ENCODE measurements at places on chromosomes 3 and 15.

DNA sequence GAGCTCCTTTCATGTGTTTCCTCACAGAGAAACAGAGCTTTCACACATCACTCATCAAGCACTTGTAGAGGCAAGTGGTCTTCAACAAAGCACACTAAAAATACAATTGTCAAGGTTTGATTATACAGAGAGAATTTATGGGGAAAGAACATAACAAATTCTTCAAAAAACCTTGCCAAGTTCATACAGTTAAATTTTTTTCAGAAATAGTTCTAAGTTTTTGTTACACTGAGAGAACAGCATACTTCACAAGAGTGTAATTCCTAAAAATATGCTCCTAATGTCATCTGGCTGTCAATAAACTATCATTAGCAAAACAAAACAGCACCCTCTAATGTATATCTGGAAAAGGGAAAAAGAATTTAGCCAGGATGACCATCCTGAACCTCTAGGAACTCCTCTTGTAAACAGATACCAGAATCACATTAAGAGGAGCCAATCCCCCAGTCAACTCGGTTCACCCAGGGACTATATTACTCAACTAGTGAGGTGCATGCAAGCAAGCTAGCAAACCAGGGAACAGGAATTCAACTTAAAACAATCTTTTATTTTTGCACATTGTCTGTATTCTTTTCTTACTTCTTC lies 63.3 kb downstream of the RAD18 start:
- no peak for DNase-seq

DNA sequence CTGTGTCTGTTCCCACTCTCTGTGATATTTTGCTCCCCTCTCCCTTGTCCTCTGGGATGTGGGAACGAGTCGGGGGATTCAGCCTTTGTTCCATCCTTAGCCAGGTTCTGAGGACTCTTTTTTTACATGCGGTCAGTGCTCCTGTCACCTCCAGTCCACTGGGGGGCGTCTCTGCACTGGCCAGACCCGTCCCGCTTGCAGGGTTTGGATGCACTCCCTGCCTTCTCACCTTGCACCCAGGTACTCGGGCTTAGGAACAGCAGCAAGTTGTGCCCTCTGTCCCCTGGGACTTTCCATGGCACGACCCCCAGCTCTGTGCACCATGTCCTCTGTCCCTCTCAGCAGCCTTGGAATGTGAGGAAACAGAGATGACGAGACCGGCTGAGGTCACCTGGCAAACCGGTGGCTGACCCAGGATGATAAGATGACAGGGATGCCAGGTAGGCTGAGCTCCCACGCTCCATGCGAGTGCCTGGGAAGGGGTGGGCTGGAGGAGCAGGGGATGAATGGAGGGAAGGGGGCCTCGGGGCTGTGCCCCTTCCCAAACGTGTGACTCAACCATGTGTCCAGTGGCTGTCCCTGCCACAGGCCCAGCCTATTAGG lies 27.3 kb upstream of the FGD5 start:
- no peak for DNase-seq

DNA sequence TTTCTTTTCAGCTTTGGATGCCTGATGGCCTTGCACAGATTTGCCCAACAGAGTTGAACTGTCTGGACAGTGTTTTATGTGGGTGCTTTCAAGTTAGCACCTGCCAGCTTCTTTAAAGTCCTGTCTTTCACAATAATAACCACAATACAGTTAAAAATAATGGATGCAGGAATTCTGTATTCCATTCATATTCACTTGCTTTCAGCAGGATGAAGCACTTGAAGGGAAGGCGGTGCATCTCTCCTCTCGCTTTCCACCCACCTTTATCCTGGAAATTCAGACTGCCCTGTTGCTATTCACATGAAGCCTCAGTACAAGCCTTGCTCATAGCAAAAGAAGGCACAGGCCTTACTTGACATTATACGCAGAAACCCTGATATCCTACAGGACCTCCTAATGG lies 26.5 kb upstream of the GYG1 start:
- no peak for DNase-seq

- no peak for DNase-seq
Measured at GRCh38 chr15:75554717-75555116, 24.4 kb downstream of the PTPN9 start.

DNA sequence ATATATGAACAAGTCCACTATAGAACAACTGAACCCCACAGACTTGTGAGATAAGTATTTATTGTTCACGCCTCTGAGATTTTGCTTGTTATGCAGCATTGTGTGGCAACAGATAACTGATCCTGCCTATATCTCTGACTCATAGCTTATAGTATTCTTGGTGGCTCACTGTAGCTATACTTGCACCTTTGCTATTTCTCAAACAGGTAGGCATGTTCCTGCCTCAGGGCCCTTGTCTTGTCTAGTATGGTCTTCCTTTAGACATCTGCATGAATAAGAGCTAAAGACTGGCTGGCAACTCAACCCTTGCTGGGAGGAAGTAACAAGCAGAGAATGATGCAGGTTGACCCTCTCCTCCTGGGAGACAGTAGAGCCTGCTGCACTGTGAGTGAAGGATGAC lies 256.1 kb downstream of the CHST2 start:
- no peak for DNase-seq

DNA sequence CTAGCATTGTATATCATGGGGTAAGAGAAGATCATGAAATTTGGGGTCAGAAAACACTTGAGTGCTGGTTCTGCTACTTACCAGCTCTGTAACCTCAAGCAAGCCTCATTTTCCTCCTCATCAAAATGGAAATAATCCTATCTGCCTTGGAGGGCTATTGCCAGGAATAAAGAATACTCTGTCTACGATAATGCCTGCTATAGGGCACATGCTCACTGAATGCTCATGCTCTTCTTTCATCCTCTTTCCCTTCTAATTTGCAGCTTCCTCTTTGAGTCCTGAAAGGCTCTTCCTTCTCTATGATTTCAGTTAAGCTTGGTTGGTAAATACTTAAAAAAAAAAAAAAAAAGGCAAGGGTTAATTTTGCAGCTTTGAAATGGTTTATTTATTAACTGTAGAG lies 12.8 kb downstream of the RTP1 start:
- DNase-seq = no peak

DNA sequence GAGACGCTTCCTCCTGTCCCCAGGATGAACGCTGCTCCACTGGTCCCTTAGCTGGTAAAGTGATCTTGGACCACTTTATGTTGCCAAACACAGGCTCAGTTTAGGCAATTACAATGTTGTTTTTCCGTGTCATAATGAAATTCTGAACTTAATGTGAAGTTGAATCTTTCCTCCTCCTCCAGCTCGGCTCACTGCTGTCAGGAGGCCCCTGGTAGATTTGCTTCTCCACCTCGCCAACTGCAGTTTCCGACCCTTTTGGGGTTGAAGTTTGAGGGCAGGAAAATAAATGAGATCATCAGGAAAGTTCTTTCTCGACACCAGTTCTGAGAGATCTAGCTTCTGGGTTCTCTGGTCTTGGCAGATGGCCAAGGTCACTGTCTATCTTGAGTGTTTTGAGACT lies 27.8 kb downstream of the CFAP161 start:
- no peak for DNase-seq

DNA sequence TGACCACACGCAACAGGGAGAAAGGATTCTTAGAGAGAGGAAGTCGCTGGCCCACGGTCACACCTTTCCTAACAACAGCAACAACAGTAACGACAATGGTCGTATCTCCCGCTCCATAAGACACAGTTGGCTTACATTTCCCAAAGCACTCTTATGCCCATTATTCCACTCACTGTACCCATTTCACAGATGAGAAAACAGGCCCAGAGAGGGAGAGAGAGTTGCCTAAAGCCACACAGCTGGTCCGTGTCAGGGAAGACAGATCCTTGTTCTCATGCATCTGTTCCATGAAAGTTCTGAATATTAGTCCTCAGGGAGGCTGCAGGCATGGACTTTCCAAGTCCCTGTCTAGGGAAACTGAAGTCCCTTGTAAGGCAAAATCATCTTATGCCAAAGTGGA lies 42.0 kb upstream of the ATP2B2 start:
- no peak for DNase-seq

- peak; percentile 47 for DNase-seq
Measured at GRCh38 chr3:64379221-64379620, 154.0 kb upstream of the PRICKLE2 start.

DNA sequence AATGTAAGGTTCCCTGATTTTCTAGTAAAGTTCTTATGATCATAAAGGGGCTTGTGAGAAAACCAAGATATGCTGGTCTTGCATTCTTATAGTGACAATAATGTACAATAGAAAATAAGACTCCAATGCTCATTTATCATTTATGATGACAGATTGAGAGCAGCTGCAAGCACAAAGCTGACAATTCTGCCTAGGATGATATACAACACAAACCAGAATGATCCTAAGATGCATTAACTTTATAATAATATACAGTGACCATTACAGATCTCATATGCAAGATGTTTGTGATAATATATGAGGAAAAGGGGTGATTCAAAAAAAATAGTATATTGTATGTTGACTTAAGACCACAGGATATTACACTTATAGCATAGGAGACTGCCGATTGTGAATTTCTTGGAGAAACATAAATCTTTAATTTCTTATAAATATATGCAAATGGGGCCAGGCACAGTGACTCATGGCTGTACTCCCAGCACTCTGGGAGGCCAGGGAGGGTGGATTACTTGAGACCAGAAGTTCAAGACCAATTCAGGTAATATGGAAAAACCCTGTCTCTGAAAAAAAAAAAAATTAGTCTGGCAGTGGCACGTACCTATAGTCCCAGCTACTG lies 387.0 kb downstream of the ZBBX start:
- DNase-seq = no peak

DNA sequence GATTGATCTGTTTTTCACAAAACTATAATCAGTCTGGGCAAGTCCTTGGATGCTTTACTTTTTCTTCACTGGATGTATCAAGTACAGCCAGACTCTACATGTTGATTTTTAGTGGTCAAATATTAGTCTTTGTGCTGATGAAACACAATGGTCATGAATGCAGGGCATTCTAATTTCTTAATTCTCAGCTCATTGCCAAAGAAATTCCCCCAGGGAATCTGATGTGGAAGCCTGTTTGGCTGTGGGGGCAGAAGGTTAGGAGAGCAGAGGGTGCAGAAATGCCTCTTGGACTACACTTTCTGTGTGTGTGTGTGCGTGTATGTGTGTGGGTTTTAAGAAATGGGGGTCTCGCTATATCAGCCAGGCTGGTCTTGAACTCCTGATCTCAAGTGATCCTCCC lies 48.7 kb upstream of the HACD2 start:
- DNase-seq = no peak

DNA sequence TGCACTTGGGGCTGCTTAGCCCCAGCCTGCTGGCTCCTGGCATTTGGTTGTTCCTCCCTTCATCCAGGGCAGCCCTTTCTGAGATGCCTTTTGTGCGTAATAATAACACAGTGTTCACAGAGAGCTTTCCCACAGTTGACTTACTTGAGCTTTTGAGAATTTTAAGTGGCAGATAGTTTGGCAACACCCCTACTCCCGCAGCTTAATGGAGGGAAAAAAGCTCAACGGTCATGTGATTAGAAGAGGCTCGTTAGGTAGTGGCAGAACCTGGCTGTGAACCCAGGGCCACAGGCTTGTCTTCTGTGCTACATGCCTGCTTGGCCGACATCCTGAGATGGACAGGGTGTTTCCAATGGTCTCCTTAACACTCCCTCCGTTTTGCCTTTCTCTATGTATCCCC lies 4.7 kb downstream of the KBTBD13 start:
- no peak for DNase-seq

DNA sequence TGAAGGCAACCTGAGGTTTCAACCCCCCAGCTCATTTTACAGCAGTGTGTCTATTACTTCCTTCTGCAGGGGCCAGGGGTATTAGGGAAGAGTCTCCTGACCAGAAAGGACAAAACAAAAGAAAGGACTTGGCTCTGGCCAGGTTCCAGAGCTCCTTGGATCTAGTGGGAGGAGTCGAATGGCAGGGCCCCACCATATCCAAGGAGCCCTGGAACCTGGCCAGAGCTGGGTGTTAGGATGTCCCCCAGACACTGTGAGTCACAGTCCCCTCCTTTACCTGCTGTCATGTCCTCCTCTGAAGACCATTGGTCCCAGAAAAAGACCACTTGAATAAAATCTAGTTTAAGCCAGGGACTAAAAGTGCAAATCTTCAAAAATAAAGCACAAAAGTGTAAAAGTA lies 113.2 kb downstream of the EEFSEC start:
- DNase-seq = no peak

DNA sequence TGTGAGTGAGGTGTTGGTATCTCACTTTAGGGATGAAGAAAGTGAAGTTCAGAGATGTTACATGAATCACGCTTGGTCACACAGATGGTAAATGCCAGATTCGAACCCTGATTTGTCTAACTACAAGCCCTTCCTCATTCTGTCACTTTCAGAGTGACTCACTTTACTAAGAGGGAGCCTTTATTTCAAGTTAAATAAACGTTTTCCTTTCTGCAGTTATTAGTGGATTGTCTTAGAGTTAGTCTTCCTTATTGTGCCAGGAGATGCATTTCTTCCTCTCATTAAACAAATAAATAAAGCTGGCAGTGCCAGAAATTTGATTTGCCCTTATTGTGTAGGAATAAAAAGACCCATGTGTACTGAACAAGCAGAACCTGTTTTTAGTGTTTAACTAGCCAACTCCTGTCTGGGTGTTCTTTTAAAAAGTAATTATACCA lies 162.5 kb downstream of the AKAP13 start:
- no peak for DNase-seq
